T follicular helper cell (primary cell): ENCODE measurements at places on chromosomes 1 and 21.

GRCh38 chr1:167289966-167290365, 69.3 kb downstream of the POU2F1 start:
- DNase-seq: no peak

- no peak for DNase-seq
These were observed 12.2 kb upstream of the PINK1 start for GRCh38 chr1:20621012-20621411.

- no peak for DNase-seq
These were observed 863 bp downstream of the FH start for GRCh38 chr1:241518476-241519307.

- DNase-seq: no peak
These were observed 13.0 kb upstream of the PLPPR5 start for GRCh38 chr1:99017655-99018054.

DNA sequence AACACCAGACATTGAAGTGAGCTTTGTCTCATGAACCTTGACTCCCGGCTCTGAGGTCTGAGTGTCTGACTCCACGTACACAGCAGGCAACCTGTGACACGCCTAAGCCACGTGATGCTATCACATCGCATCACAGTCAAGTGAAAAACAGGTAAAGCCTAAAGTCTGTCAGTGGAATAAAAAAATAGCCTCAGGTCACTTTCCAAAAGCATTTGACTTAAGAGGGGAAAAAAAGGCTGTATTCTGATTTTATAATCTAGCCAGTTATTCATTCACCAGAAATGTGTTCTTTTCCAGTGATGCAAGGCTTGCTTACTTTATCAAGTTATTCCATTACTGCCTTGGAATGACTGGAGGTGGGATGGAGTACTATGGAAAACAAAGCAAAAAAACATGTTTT, 163.2 kb upstream of the HMCN1 start:
- DNase-seq: no peak
